ENCODE measurements at places on chromosomes 6 and 20.
A peak's percentile ranks its signal among the peaks of the same experiment; 100 is the strongest.

DNA sequence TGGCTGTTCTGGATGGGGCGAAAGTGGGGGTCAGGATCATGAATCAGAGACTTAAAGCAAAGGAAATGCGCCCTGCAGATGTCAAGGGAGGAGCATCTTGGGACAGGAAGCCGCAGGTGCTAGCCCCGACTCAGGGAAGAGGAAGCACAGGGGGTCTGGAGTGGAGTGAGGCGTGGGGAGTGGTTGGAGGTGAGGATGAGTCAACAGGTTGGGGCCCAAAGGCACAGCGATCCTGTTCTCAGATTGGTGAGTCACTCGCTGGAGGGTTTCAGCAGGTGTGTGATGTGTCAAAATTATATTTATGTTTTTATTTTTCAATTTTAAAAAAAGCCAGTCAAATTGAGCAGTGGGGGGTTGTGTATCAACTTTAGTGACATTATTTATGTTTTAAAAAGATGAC lies 19.0 kb downstream of the PACSIN1 start:
- no peak for DNase-seq

DNA sequence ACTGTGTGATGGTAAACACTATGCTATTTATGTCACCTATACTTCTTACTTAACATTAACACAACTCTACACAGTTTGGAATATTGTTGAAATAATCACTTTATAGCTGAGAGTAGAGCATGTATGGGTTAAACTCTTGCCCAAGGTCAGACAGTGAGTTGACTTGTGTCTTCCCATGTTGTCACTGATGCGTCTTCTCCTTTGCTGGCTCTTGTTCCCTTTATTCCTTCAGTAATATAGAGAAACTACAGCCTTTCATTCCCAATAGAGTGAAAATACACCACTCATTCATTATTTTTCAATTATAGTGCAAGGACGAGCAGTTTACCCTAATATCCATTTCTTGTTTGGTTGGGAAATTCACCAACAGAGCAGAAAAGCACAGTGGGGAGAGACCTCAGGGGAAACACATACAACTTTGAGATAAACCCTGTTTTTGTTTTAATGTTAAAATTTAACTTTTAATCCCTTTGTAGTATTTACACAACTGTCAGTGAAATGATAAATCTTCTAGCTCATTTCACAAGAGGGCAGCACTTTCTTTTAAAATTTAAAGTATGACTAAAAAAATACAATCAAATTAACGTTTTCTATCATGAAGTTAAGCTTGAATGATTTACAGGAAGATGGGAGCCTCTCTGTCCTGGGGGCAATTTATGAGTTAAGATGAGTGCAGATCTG lies 363.0 kb downstream of the UTRN start:
- no peak for DNase-seq

DNA sequence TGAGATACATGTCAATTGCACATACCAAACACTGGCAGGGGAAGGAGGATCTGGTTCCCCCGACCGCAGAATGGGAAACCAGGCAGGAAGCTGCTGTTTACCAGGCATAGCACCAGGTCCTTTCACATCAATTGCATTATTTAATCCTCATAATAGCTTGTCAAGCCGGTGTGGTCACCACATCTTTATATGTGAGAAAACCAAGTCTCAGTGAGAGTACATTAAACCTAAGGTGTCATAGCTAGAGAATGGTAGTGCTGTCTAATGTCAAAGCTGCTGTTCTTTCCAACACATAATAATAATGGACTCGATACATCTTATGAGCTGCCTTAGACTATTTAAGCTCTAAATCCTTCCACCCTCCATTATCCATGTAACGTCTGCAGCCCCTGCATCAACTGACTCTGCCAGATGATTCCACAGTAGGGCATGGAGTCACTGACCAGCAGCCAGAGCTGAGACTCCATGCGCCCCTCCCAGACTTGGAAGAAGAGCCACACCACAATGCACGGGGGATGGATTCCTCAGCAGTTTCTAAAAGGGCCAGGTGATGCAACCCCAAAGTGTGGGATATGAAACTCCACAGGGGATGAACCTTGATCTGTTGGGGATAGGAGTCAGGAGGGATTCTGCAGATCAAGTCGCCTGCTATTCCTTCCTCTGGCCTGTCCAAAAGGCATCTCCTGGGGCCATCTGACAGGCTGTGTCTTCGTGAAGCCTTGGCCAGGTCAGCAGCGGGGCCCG lies 71.8 kb downstream of the GPR6 start:
- no peak for DNase-seq

- DNase-seq, result no peak
Measured at GRCh38 chr6:8276148-8276547, 159.2 kb downstream of the SLC35B3 start.

GRCh38 chr6:7446619-7447325 lies 57.2 kb downstream of the RIOK1 start:
- no peak for DNase-seq

- DNase-seq, result no peak
Measured at GRCh38 chr20:43731927-43732326, 5.1 kb upstream of the GTSF1L start.

GRCh38 chr6:20061952-20062351 lies 150.3 kb downstream of the MBOAT1 start:
- DNase-seq, result no peak

- no peak for DNase-seq
Measured at GRCh38 chr20:10322073-10323012, 103.7 kb downstream of the SNAP25 start.

- DNase-seq, result no peak
Measured at GRCh38 chr6:24440897-24441598, 38.3 kb downstream of the MRS2 start.

GRCh38 chr6:64904616-64905015 lies 802.4 kb downstream of the EYS start:
- peak; percentile 76 for DNase-seq

GRCh38 chr6:132484680-132485018 lies 28.3 kb downstream of the STX7 start:
- no peak for DNase-seq

All from endothelial cell of umbilical vein (primary cell).